Hippocampal formation (tissue), 2 donors: ENCODE measurements at places on chromosomes 4 and X.

DNA sequence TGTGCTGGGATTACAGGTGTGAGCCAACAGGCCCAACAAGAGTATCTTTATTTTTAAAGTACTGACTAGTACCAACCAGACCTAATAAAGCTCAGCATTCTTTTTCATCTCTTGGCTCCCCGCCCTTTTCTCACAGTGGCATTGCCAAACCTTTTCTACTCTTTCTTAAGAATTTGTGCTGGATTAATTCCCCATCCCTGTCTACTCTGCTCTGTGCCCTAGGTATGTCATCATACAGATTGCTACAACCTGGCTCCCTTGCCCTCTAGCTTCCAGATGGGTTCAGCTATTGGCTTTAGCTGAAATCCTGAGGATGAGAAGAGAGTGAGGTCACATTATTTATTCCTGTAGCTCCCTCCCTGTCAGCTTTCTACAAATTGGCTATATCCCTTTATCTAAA, 34.9 kb upstream of the CCNI start:
- DNase-seq: no peak

DNA sequence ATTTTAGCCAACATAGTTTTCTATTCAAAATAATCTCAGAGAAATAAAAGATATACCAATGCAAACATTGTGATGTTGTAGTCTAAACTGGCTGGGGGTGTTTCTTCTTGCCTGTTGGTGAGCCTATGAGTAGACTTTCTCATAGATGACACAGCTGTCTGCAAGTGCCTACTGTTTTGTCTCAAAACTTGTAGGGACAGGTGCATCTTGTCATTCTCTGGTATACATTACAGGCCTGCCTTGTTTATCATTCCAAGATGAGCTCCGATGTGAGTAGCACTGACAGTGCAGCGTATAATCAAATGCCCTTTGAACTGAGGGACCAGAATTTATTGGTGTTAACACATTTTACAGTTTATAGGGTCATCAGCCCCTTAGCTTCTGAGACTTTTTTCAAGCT, 353.8 kb downstream of the PRDM5 start:
- no peak for DNase-seq

- DNase-seq: no peak
Measured at GRCh38 chr4:185464887-185465286, 6.6 kb downstream of the CCDC110 start.

DNA sequence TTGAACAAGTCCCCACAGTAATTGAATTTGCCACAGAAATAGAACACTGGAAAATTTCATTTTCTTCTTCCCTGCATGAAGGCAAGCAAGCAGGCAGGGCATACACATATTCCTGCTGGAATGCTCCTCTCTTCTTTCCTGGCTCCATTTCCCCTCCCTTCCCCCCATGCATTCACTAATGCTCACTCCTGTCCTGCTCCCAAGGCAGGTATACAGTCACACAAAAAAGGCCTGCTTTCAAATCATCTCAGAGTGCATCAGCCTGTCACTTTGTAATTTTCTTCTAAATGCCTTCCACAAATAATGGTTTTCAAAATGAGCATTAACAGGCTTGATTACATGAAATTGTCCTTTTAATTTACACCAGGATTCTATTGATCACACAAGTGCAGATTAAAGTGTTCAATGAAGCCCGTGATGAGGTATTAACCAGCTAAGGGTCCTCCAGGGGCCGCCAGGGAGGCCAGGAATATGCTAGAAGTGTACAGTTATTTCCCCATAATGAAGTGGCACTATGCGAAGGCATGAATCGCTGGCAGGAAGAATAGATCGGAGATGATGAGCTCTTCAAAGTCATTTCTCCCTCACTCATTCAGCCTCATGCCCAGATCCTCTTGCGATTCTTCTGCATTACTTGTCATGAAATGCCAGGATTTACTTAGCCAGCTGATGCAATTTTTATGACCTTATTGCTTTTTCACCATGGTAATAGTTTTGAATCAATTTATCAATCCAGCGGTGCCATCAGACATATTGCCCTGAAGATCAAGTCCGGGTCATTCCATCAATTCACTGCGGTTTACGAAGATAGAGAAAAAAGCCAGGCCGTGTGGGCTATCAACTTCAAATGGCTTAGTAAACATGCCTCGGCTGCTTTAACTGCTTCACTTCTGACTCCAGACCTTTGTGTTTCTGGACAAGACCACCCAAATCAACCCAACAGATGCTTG, 243.5 kb downstream of the GPAT3 start:
- DNase-seq: no peak

DNA sequence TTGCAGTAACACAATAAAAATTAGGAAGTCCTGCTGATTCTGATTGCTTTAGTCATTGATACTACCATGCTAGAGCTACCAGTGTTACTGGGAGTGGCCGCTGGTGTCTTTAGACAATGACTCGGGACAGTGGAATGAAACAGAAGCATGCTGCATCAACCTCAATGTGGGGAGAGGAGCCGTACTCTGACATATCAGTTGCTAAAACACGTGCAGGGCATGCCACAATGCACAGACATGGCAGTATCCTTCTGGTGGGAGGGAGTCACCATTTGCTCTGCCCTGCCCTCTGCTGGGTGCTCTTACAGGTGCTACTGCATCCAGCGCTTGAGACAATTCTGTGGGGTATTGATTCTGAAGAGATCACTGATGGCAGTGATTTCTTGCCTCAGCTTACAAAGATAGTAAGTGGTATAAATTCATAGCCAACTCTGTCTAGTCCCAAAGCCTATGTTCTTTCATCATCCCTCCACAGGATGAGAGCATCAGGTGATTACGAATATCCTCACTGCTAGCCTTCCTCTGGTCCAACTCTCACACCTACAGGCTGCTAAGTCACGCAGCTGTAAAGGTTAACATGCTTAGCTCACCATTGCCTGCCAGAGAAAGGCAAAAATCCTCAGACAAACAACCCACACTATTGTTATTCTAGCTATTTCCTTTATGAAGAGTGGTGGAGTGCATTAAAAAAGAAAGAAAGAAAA, 43.7 kb downstream of the NSG1 start:
- DNase-seq: no peak

- DNase-seq: no peak
Measured at GRCh38 chr4:97643179-97643578, 500.1 kb downstream of the STPG2 start.

DNA sequence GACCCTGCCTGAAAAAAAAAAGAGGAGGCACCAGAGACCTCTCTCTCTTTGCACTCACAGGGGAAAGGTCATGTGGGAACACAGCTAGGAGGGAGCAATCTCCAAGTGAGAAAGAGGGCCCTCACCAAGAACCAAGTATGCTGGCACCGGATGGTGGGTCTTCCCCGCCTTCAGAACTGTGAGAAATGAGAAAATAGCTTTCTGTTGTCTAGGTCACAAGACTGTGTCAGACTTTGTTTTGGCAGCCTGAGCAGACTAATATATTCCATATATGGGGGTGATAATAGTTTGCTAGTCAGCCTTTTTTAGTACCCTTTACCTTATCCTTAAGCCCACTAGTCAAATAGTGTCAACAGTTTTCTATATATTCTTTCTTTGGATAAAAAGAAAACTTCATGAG, 193.0 kb downstream of the TRIML1 start:
- no peak for DNase-seq

GRCh38 chr4:166198041-166198440, 325.0 kb downstream of the TLL1 start:
- no peak for DNase-seq

DNA sequence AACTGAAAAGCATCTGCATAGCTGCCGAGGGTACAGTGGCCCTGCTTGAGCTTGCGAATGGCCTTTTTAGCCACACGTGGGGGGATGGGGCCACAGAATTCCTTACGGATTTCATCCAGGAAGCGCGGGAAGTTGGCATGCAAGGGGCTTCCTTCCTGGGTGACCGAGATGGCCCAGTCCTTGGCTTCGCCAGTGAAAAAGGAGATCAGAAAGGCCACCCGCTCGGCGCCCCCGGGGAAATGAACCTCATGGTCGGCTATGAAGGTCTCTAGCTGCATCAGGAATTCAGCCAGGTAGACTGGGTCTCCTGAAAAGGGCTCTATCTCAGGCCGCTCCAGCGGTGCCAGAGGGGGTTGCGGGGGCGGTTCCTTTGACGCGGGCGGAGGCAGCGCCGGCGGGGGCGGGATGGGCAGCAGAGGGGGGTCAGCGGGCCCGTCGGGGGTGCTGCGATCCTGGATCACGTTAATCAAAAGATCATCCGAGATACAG, 909 bp downstream of the RTL5 start:
- DNase-seq: no peak

DNA sequence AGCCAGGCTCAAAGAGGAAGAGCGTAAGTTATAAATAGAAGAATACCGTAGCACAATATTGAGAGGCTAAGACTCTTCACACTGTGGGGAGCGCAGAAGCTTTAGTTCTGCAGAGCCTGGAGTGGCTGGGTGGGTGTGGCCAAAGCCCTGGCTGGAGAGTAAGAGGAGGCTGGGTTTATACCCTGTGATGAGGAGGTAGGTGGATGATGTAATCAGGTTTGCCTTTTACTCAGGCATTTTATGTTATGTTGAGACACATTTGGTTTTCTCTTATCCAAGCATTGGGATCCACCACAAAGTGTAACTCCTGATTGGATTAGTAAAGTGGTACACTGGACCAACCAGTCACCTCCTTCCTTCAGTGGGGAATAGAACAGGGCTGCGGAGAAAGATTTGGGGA, 13.9 kb downstream of the CDS1 start:
- no peak for DNase-seq

GRCh38 chrX:39175418-39176057, 374.3 kb downstream of the MID1IP1 start:
- DNase-seq: no peak

DNA sequence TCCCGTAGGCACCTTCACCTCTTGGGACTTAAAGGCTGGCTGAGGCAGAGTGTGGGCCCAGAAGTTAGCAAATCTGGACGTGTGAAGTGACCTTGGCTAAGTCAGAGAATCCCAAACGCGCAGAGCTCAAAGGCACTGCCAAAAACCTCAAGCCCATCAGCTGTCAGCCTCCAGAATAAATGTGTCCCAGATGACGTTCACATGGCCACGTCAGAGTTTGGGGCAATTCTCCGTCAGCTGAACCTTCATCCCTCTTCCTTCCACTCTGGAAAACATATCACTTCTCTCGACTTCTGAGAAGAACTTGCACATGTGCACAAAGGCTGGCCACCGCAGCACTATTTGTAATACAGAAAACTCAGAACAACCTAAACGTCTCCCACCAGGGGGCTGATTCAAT, 35.7 kb upstream of the APLN start:
- no peak for DNase-seq

DNA sequence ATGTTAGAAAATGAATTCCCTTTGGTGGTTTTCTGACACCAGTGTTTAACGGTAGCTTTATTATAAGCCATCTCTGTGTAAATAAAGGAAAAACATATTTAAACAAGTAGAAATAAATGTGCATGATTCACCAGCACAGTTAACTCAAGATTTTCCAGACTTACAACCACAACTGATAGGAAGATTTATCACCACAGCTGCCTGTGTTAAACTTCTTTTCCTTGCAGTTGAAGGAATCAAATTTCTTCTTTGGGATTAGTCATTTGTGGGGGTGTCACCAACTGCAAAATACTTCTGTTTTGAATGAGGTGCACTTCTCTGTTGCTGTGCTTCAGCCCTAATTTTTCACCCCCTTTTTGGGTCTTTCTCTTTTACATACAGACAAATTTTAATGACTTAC, 128.1 kb upstream of the STK26 start:
- no peak for DNase-seq

DNA sequence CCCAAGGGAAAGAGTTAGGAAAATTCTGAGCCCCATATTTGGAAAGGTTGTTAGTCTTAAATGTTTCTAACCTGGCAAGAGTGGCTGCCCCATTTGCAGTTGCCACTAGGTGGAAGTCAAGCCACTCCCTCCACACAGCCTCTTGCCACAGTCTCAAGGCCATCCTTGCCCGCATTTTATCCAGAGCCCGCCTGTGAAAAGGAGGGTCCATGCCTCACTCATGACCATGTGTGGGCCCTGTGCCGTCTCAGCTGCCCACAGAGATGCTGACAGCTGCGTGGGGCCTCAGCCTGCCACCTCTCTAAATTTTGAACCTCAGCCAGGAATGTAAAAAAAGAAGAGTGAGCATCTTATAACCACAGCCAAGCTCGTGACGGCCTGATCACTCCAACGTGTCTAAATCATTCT, 201.5 kb upstream of the FAM241A start:
- DNase-seq: no peak

DNA sequence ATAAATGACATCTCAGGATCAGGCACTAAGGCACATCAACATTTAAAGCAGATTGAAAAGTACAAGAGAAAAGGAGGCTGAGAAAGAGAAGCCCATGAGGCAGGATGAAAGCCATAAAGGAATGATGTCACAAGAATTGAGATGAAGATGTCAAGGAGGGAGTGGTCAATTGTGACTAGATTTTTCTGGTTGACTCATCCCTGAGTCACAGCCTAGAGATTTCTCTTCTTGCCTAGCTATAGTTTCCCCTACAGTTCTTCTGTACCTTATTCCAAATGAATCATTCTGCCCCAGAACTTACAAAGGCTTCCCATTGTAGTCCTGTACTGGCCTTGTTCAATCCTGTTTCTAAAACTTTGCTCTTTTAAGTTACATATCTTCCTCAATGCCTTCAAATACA, 3.4 kb upstream of the USP53 start:
- DNase-seq: no peak

DNA sequence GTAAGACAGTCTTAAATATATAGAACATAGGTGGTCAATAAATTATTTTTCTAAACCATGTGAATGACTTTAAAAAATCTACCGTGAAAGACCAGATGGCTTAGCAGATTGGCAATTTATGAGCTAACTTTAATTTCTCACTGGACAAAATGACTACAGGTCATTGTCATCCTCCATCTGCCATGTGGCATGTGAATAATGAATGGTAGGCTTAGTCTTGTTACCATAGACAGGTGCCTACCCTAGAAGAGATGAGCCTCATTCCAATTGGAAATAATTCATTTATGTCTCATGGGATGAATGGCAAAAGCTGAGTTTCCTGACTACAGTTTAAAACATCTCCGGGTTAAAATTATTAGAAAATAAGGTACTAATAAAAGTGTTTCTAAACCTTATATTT, 1043.3 kb downstream of the FAT4 start:
- no peak for DNase-seq

DNA sequence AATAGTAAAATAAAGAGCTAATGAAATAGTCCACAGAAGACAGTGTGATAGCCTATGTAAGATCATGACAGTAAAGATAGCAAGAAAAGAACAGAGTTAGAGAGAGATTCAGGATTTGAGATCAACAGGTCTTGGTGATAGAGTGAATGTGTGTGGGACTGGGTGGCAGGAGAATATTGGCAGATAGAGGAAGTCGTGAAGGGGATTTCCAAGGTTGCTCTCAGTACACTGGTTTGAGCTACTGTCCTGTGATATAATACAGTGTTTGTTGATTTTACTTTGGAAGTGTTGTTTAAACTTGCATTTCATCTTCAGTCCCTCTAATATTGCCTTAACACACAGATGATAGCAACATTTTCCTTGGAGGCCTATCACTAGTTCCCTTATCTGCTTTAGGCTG, 44.1 kb downstream of the DTHD1 start:
- DNase-seq: no peak

- no peak for DNase-seq
Measured at GRCh38 chr4:52576961-52577623, 82.0 kb downstream of the USP46 start.

- DNase-seq: no peak
Measured at GRCh38 chr4:133130171-133130570, 18.9 kb upstream of the PCDH10 start.
